ENCODE measurements at places on chromosomes 7 and 10. TPM values are rescaled to one million over a fixed set of nuclear protein-coding genes. Genes with fewer than 3 reads are reported as not detected.

DNA sequence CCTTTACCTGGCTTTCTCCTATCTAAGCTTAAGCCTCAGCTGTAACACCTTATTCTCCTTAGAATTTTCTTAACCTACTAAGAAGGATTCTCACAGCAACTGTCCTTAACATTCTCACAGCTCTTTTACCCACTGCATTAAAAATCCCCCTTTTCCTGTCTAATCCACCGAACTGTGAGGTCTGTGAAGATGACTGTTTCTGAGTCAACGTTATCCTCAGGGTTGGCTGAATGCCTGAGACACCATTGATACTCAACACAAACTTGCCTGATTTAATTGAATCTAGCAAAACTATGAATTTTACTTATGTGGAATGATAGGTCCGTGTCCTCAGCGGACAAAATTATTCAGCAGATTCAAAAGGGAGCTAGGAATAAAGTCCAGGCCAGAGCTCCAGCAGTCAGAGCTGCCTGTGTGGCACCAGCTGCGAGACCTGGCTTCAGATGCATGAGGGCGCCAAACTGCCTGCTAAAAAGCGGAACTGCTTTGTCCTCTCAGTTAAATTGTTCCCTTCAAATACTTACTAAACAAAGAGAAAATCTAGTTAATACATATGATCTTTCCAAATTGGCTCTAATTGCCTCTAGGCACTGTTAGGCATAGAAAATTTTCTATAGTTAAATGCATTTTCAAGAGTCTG lies 33.4 kb upstream of the VWDE start:
- DNase-seq: peak; percentile 31

GRCh38 chr7:149145031-149145845 lies 2.0 kb upstream of the ZNF398 start:
- DNase-seq: no peak

GRCh38 chr10:12594448-12594944 lies 245.1 kb downstream of the CAMK1D start:
- no peak for DNase-seq

- DNase-seq: no peak
Observed at GRCh38 chr7:131674131-131674530, 117.7 kb upstream of the PODXL start.

Gene KIN
- total RNA-seq: 13.0 TPM

GRCh38 chr10:95550073-95550672 lies 11.0 kb downstream of the SORBS1 start:
- no peak for DNase-seq

GRCh38 chr7:3558400-3558799 lies 257.3 kb downstream of the SDK1 start:
- no peak for DNase-seq

GRCh38 chr10:53716156-53716555 lies 943.6 kb upstream of the MBL2 start:
- no peak for DNase-seq
